ENCODE measurements at places on chromosomes 13 and 19. TPM values are rescaled to one million over a fixed set of nuclear protein-coding genes. Genes with fewer than 3 reads are reported as not detected.
A peak's percentile ranks its signal among the peaks of the same experiment; 100 is the strongest.

- no peaks in the 10 kb centered on the region for H3K4me1 ChIP-seq
- H3K27ac ChIP-seq: no peak overlapping the region
- H3K27me3 ChIP-seq: no peaks in the 10 kb centered on the region
- no peak overlapping the region for H3K4me3 ChIP-seq
- DNase-seq: peak; percentile 41
Observed at GRCh38 chr13:112441226-112441625, 65.1 kb downstream of the SPACA7 start.

- H3K4me1 ChIP-seq: no peaks in the 10 kb centered on the region
- H3K36me3 ChIP-seq: no peaks in the 10 kb centered on the region
- H3K27me3 ChIP-seq: no peaks in the 10 kb centered on the region
- no peak overlapping the region for H3K4me3 ChIP-seq
- H3K27ac ChIP-seq: no peak overlapping the region
Observed at GRCh38 chr13:73417012-73417615, 358.3 kb downstream of the KLF5 start.

GRCh38 chr19:12987781-12988180 lies 7.5 kb upstream of the NFIX start:
- no peaks in the 10 kb centered on the region for H3K36me3 ChIP-seq
- H3K27me3 ChIP-seq: no peaks in the 10 kb centered on the region
- peaks cover 16% of the 10 kb centered on the region for H3K4me1 ChIP-seq
- H3K4me3 ChIP-seq: no peak overlapping the region
- DNase-seq: no peak

GRCh38 chr13:111486801-111487200 lies 166.4 kb downstream of the TEX29 start:
- DNase-seq: no peak
- no peaks in the 10 kb centered on the region for H3K36me3 ChIP-seq
- H3K27ac ChIP-seq: no peak overlapping the region
- H3K4me3 ChIP-seq: no peak overlapping the region
- peaks cover 21% of the 10 kb centered on the region for H3K27me3 ChIP-seq
- H3K4me1 ChIP-seq: no peaks in the 10 kb centered on the region

RUBCNL gene
- total RNA-seq: 0.76 TPM
